Left renal cortex interstitium (tissue), 4 donors: ENCODE measurements at places on chromosomes 3 and 15.

DNA sequence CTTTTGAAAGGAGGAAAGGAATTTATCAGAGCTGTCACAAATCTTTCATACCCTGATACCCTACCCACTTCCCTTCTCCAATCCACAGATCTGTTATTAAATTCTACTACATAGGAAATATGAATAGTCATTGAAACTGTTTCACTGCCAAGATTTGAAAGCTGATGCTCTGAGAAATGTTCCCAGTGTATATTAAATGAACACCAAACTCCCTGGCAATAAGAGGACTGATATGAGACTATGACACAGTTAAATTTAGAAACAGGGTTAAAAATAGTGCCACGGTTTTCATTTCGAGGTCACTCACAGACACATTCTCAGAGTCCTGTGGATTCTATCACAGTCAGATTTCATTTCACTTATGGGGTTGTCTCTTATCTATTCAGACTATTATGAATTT lies 27.2 kb upstream of the GBE1 start:
- no peak for DNase-seq

GRCh38 chr15:59539799-59540198 lies 71.8 kb upstream of the GCNT3 start:
- no peak for DNase-seq

GRCh38 chr15:88571153-88571851 lies 24.8 kb upstream of the DET1 start:
- DNase-seq = no peak

- no peak for DNase-seq
These were observed 183.4 kb downstream of the GREM1 start for GRCh38 chr15:32901192-32901591.

- DNase-seq = no peak
These were observed 93.7 kb downstream of the RAD18 start for GRCh38 chr3:8869613-8870012.

- no peak for DNase-seq
These were observed 39.5 kb downstream of the ALDH1A2 start for GRCh38 chr15:58026051-58026450.

- DNase-seq = no peak
These were observed 308.8 kb upstream of the PDZRN3 start for GRCh38 chr3:73933585-73933984.

DNA sequence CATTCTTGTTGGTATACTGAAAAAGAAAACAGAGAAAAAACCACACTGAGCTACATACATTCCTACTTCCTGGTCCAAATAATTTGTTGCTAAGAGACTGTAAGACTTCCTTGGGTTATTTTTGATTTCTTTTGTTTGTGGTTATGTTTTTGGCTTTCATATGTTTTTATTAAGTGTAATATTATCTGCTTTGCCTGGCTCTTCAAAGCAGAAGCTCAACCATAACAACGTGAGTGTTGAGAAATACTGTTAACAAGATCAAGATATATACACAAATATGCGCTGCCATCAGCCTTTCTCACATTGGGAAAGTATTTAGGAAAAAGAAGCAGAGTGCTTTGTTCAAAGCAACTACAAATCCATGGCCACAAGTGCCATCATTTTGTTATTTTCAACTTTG lies 556.2 kb upstream of the CBLB start:
- no peak for DNase-seq

GRCh38 chr3:149267565-149267964 lies 45.9 kb upstream of the CP start:
- DNase-seq = no peak

GRCh38 chr15:65903296-65904073 lies 34.2 kb downstream of the RAB11A start:
- no peak for DNase-seq

DNA sequence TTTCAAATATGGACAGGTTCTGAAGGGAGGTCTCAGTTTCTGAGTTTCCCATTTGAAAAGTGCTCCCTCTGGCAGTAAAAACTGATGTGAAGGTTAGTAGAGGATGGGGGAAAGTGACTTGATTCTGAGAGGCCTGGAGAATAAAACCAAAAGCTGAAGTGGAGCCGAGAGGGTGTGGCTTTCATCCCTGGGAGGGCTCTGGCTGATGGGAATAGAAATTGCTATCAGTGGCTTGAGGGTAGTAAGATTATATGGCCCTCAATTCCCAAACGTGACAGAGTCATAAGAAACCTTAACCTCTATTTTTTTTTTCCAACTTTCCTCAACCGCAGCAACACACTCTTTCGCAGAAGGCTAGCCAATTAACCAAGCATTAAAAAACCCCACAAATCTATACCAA lies 185.9 kb downstream of the MEIS2 start:
- DNase-seq = no peak

- no peak for DNase-seq
These were observed 205.4 kb downstream of the PDZRN3 start for GRCh38 chr3:73419179-73419803.

DNA sequence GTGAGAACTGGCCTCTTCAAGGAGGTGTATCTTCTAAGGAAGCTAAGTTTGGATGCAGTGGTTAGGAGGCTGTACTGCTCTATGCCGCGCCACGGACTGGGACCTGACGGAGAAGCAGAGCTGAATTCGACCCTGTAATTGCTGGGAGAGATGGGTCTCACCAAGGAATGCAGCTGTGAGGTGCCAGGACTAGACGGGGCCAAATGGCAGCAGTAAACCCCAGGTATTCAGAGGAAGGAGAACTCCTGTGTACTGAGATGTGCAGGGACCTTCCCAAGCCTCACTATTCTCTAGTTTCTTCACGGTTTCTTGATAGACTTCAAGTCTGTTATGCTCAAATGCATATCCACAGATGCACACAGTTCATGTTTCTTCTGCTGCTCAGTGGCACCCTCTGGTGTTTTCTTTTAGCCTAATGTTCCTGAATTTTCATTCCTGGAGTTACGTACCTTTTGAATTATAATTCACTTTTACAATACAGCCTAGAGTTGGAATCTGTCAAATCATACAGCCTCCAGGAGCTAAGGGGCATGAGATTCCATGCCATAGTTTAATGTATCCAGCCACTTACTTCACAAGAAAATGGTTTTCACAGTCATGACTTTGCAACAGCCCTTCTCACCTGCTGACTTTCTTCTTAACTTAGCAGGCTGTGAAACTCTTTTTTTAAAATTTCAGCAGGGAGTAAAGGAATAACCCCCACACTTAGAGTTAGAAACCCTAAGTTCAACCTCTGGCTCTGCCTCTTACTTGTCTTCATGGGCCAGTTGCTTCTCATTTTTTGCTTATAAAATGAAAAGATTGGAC lies 61.8 kb downstream of the GLDN start:
- no peak for DNase-seq

DNA sequence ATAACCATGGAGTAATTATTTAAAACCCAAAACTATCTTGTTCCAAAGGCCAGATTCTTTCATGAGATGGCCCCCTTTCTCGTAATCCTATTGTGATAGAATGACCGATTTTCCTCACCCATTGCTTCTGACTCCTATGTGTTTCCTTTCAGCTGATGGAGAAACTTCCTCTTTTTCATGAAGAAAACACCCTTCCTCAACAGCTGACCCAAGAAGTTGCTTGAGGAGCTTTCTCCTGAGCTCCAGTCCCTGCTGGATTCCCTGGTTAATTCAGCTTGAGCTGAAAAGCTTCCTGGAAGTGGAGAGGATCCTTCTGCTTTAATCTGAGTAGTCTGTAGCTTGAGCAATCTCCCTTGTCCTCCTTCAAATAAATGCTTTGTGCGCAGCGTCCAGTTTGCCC lies 75.0 kb downstream of the BFSP2 start:
- DNase-seq = no peak
